ENCODE measurements at places on chromosomes 3 and 15. TPM values are rescaled to one million over a fixed set of nuclear protein-coding genes. Genes with fewer than 3 reads are reported as not detected.
A peak's percentile ranks its signal among the peaks of the same experiment; 100 is the strongest.

DNA sequence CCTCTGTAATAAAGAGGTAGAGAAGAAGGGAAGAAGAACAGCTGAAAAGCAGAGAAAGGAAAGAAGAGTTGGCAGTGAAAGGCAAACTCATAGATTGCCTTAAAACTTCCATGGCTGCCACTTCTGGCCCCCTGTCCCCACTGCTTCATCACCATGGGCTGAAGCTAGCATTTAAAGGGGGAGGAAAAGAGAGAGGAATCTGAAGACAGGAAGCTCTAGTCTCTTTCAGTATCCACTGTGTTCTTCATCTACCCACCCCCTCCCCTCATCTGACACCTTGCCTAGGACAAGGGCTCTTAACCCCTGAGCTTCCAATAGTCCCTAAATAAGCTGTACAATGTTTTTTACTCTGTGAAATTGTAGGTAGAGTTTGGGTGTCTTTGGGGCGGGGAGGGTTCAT is 60.6 kb downstream of the ALCAM start:
- DNase-seq: no peak
- H3K4me3 ChIP-seq: no peak overlapping the region
- no peaks in the 10 kb centered on the region for H3K4me1 ChIP-seq
- no peaks in the 10 kb centered on the region for H3K36me3 ChIP-seq
- no peak overlapping the region for H3K27ac ChIP-seq

DNA sequence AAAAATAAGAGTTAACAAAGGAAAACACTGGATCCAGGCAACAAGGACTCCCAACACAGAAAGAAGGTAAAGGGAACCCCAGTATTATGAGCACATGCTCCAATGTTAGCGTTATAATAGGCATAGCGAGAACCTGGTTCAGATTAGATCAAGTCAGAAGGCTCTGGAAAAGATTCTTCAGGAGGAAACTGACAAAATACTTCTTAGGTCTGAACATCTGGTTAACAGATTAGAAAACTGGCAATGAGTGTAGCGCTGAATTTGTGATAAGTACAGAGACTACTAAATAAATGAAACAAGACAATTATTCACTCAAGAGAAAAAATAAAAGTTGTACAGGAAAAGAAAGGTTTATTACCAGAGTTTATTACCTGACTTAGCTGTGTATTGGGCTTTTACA is 146.1 kb downstream of the DPH6 start:
- peak; percentile 62 for DNase-seq
- H3K4me3 ChIP-seq: no peak overlapping the region
- H3K36me3 ChIP-seq: no peaks in the 10 kb centered on the region
- H3K27ac ChIP-seq: no peak overlapping the region

DNA sequence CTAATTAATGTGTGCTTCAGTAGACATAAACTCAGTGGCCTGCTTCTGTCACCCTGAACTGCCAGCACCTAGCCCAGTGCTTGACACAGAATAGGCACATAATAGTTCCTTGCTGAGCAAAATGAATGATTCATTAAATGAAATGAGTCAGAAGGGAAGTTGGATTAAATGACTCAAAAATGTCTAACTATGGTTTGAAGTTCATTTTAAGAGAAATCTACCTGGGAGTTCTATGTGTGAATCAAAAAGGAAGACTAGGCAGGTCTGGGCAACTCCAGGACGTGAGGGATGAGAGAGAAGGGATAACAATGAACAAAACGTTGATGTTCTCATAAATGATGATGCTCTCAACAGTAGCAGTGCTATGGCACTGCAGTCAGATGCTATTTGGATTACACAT is 175.0 kb downstream of the CFAP20DC start:
- DNase-seq: no peak
- H3K27ac ChIP-seq: no peak overlapping the region
- H3K36me3 ChIP-seq: no peaks in the 10 kb centered on the region
- H3K27me3 ChIP-seq: no peaks in the 10 kb centered on the region

DNA sequence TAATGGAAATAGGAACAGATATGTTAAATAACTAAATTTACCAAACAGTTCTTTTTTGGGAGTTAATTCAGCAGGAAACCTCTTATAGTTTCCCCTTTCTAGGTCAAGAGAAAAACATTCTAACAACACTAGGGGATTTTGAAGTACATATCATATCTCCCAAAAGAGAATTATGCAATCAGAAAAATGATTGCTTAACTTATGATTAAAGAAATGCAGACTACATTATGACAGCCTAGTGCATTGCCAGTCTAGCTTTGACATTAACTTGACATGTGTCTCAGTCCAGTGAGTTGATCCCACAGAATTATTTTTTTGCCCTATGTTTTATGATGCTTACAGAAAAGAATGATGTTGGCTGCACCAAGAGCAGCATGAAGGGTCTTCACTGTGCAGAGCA is 31.7 kb upstream of the NPHP3 start:
- H3K27me3 ChIP-seq: no peaks in the 10 kb centered on the region
- no peaks in the 10 kb centered on the region for H3K36me3 ChIP-seq
- H3K27ac ChIP-seq: no peak overlapping the region

DNA sequence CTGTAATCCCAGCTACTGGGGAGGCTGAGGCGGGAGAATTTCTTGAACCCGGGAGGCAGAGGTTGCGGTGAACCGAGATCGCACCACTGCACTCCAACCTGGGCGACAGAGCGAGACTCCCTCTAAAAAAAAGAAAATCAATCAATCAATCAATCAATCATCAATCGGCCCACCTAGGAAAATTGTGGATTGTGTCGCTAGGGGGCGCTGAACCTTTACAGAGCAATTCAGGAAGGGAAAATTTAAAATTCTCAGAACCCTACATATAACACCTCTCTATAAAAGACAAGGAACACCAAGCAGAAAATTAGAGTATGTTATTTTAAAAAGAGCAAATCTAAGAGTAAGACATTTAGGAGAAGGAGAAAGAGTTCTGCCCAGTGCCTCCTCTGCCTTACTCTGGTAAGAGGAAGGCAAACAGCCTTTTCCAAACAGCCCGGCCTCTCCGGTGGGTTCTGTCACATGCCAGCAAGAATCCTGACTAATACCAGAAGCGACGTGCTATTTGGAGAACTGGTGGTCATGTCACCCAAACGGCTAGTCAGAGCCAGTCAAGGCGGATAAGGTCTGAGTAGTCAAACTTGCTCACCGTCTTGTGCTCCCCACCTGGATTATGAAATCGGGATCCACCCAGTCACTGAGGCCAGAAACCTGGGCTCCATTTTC is 22.3 kb upstream of the SMCO1 start:
- no peak overlapping the region for H3K27ac ChIP-seq
- no peaks in the 10 kb centered on the region for H3K4me1 ChIP-seq
- DNase-seq: peak; percentile 31
- H3K27me3 ChIP-seq: peaks cover 16% of the 10 kb centered on the region

DNA sequence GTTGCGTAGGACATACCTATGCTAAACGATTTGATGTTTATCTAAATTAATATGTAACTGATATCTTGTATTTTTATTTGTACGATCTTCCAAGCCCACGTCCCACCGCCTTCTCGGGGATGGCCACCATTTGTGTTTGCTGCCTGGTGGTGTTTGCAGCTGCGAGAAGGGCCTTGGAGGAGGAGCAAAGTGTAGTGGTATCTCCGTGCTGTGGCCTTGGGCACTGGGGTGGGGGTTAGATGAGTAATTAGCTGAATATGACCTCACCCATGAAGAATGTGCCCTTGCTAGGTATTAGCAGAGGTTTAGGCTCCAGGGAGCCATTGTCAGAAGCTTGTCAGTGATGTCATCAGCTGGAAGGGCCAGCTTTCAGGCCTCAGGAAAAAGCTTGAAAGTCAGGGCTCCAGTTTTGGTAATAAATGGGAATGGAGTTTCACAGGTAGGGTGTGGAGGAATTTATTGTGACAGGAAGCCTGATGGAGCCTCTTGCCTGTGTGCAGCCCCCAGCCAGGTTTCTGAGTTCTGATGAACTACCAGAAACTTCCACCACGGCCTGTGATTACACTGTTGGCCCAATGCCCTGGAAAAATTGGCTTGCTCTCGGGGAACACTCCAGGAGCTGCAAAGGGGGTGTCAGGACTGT is 41.0 kb downstream of the FLNB start:
- no peak overlapping the region for H3K4me3 ChIP-seq
- no peaks in the 10 kb centered on the region for H3K36me3 ChIP-seq
- H3K27me3 ChIP-seq: no peaks in the 10 kb centered on the region
- H3K4me1 ChIP-seq: peaks cover 47% of the 10 kb centered on the region

GRCh38 chr3:187798126-187798525 is 52.9 kb upstream of the BCL6 start:
- DNase-seq: no peak
- no peaks in the 10 kb centered on the region for H3K4me1 ChIP-seq
- H3K36me3 ChIP-seq: no peaks in the 10 kb centered on the region
- H3K4me3 ChIP-seq: no peak overlapping the region

DNA sequence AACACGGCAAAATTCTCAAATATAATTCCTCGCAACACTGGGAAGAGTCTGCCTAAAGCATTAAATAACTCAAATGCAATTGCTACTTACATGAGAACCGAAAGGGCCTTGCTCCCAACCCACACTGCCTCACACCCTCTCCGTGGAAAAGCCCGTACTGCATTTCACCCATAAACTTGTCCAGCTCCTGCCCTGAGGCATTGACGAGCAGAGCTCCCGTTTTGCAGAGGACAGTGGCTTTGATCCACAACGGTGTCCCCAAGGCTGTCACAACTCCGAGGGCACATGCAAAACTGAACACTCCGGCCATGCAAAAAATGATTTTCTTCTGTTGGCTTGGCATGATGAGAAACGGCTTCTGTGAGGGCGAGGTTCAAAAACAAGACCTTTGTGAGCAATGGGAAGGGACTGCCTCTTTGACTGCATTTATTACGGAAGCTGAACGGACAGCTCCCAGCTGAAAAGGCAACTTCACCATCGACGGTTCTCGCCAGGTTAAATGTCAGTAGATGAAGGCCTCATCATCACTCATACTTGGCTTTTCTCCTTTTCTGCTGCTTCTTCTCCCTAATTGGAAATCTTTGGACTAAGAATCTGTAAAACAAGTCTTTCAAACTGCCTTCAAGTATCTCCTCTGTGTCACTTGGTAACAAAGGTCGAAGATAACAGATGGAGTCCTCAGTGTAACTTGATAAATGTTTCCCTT is at the start of gene CLRN1:
Gene CLRN1, minus strand, starts transcription at position 362 of the 706 bp plus-strand sequence. Its CDS starts 19 bp downstream, at position 343.
- H3K27ac ChIP-seq: no peak within 1 kb of the TSS
- H3K4me3 ChIP-seq: no peak within 1 kb of the TSS
- no peak for DNase-seq

DNA sequence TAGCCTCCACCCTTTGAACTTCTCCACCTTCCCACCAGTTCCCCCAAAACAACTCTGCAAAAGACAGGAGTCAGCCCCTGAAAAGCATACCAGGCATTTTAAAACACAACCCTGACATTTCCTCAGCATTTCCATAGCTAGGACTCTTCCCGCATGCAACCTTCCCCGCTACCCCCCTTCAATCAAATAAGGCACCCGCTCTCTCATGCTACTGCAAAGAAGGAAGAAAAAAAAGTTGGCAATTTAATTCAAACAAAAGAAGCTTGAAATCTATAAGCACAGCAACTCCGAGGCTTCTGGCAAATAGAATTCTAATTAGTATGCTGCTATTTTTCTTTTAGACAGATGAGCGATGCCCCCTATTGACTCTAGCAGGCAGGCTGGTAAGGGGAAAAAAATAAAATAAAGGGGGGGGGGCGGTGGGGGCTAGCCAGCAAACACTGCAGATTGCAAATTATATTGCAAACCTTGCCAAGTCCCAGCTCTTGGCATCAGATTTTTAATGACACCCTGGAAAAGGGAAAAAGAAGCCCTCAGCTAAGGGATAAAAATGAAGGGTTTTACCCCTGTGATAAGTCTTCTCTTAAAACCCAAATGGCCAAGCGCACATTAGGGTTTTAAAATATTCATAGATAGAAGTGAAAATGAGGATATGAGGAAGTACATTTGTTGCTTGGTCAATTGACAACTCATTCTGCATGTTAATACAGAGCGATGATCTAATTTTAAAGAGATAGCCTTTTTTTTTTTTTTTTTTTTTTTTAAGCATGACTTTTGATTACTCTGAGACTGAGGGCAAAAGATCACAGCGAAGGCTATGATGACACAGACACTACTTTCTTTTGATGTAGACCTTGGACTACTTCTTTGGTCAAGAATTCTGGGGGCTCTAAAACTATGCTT is 255.2 kb downstream of the NR2F2 start:
- DNase-seq: peak; percentile 27
- no peaks in the 10 kb centered on the region for H3K27me3 ChIP-seq
- H3K4me3 ChIP-seq: no peak overlapping the region

- peak overlapping the region; percentile 21 for H3K27ac ChIP-seq
- H3K27me3 ChIP-seq: no peaks in the 10 kb centered on the region
- H3K4me3 ChIP-seq: no peak overlapping the region
- no peaks in the 10 kb centered on the region for H3K36me3 ChIP-seq
- peak; percentile 71 for DNase-seq
- H3K4me1 ChIP-seq: peaks cover 2% of the 10 kb centered on the region
Measured at GRCh38 chr3:152738656-152739055, 96.3 kb upstream of the P2RY1 start.

DNA sequence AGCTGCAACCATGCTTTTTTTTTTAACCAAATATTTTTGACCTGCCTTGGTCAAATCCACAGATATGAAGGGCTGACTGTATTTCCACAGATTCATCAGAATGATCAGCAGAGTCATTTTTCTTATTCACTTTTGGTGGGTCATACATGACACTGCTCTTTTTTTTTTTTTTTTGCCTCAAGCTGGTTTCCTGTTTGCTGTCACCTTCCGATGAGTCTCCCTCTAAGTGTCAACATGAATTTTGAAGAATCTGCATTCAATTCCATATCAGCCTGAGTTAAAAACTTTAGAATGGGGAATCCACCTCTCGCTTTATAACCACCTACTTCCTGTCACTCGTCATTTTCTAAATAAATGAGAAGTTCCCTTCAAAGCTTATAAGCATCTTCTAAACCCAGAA is 2.2 kb upstream of the SLC12A8 start:
- DNase-seq: no peak
- H3K4me3 ChIP-seq: no peak overlapping the region
- H3K27ac ChIP-seq: no peak overlapping the region
- H3K4me1 ChIP-seq: peaks cover 12% of the 10 kb centered on the region

DNA sequence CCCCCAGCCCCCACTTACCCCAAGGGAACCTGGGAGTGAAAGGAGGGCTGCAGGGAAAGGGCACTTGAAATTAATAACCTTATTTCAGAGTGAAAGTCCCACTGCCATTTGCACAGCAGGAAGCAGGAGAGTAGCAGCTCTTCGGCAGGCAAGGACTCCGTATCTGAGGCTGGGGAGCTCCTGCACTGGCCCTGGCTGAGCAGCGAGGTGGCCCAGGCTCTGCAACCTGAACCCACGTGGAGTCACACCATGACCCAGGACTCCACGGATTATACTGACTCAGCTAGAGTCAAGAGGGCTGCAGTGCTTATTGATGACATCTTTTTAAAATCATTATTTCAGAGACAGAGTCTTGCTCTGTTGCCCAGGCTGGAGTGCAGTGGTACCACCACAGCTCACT is 214.5 kb downstream of the XXYLT1 start:
- no peaks in the 10 kb centered on the region for H3K36me3 ChIP-seq
- peaks cover 16% of the 10 kb centered on the region for H3K4me1 ChIP-seq
- DNase-seq: no peak
- no peak overlapping the region for H3K4me3 ChIP-seq

The PROS1 gene
- 22.5 TPM for total RNA-seq

The C3orf49 gene
- total RNA-seq: not detected

The NTRK3 gene
- total RNA-seq: 3.1 TPM

The GOLGA6L10 gene
- 0.44 TPM for total RNA-seq

The ACTRT3 gene
- 3.4 TPM for total RNA-seq

The SYNPR gene
- 0.04 TPM for total RNA-seq

The VIPR1 gene
- 1.2 TPM for total RNA-seq

The PHLDB2 gene
- total RNA-seq: 63.8 TPM

The NOX5 gene
- total RNA-seq: 0.09 TPM

Measured in muscle of leg (tissue), 16 donors.